Ammon's horn (tissue), 1 donor: ENCODE measurements at places on chromosomes 2 and 18.

DNA sequence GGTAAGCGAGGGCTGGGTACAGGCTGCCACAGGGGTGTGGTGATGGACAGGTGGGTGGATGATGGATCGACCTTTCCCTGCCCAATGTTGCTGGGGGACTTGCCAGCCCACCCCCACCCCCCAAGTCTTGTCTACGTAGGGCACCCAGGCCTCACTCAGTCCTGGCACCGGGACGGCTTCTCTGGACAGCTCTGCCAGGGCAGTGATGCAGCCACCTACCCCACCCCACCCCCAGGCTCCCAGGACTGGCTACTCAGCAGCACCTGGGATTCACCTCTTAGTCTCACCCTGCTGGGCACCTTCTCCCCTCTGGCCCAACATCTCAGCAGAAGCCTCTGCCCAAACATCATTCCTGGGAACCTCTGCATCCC, 55.7 kb downstream of the ANKMY1 start:
- no peak for DNase-seq

DNA sequence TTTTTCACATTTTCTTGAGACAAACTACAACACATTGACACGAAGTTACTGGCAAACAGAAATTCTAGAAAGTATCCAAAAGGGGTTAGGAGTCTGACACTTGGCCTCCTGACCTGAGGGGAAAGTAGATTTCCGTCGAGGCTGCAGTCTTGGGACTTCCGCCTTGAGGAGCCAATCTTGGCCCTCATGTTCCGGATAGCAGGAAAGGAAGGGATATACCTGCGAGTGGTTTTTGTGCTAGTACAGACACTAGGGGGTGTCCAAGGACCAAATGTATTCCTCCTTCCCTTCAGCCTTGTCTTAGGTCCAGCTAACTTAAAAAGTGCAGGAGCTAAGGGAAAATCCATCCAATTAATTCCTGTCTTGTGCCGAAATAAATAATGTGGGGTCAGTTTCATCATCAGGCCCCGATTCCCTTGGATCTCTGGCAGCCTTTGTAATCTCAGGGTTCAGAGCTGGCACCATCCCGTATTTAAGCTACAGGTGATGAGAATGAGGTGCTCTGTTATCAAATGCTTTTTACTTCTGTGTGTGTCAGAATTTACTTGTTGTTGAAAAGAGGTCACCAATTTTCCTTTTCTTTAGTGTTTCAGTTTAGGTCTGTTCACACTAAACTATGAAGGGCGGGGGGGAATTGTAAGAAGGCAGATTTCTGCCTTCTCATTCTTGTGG, 330.2 kb upstream of the FANCL start:
- DNase-seq = peak; percentile 80

DNA sequence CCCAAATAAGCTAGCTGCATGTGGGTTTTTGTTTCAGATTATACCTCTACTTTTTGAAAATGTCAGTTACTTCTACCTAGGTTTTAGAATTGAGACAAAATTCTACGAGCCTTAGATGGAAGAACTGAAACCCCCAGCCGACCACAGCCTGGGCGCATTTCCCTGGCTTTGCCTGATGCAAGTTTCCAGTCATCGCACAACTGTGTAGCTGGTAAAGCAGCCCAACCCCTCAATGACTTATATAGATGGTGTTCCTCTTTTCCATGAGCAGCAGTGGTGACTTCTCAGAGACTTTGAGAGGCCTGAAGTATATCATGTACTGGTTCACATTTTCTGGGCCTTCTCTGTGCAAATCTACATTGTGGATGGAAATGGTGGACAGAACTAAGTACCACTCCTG, 515.4 kb upstream of the RAB6C start:
- peak; percentile 70 for DNase-seq

DNA sequence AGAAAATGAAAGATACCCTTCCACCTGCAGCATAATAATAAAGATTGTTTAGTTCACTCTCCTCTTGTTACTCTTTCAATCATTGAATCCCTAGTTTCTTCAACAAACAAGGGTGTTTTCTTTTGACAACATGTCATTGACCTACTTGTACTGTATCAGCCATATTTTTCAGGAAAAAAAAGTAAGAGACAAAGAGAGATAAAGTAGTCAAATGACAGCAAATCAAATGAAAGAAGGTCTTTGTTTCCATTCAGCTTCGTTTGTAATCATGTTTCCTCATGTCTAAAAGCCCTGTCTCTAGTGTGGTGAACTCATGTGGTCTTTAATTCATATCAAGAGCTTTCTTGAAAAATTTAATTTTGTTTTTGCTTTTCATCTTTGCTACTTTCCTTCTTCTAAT, 557.8 kb upstream of the LRATD1 start:
- DNase-seq = no peak

GRCh38 chr2:98637401-98638147, 29.2 kb downstream of the UNC50 start:
- DNase-seq = no peak

DNA sequence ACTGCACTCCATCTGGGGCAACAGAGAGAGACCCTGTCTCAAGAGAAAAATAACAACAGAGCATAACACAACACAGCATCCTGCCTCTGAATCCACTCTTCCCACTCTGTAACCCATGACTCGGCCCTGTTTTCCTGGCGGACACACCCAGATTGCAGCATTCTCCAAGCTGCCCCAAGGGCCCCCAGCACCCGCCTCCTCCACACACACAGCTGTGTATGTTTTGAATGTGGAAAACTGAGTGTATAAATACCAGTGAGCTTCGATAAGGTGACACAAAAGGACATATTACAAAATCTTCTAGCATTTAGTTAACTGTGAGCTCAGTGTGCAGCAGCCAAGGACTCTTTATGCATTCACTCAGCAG, 13.0 kb downstream of the IMPA2 start:
- no peak for DNase-seq

GRCh38 chr2:20525041-20526035, 78.5 kb downstream of the RHOB start:
- DNase-seq = peak; percentile 39
